ENCODE measurements at places on chromosomes 5 and 9. TPM values are rescaled to one million over a fixed set of nuclear protein-coding genes. Genes with fewer than 3 reads are reported as not detected.

Gene PCDHA4
- total RNA-seq = 17.2 TPM

Gene RUFY1
- total RNA-seq = 34.5 TPM

Gene ARID3C
- 0.45 TPM for total RNA-seq

DNA sequence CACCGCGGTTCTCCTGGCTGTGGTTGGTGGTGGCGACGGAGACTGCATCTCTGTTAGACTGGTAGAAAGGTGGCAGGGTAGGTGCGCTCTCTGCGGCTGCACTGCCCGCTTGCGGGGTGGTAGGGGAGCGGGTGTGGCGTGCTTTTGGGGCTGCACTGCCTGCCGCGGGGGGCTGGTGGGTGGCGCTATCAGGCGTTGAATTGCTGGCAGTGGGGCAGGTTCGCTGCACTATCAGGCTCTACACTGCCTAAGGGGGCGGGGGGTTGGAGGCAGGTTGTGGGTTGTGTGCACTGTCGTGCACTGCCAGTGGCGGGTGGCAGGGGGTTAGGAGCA lies 21.0 kb upstream of the TRIM52 start:
- no peak for DNase-seq

- no peak for DNase-seq
Measured at GRCh38 chr5:123756318-123756665, 244.3 kb downstream of the CSNK1G3 start.

DNA sequence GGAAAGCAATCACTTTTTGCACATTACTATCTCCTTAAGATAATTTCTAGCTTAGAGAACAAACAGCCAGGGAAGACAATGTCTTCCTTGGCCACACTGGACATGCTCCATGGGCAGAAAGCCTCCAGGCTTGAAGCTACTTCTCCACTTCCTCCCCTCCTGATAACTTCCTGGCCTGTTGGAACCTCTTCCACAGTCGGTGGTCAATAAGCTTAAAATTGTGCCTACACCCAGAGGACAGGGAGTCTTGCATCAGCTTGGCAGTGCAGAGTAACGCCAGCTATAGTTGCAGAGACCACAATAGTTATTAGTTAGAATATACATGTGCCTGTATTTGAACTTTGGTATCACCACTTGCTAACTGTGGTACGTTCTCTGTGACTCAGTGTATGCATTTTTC lies 58.1 kb upstream of the ABCA1 start:
- DNase-seq = no peak

- DNase-seq = no peak
Measured at GRCh38 chr5:24703934-24704333, 59.2 kb upstream of the CDH10 start.

Gene OR1J2
- total RNA-seq = not detected

Gene FBN2
- total RNA-seq = 20.1 TPM

GRCh38 chr9:16449076-16449730 lies 421.3 kb downstream of the BNC2 start:
- DNase-seq = no peak

DNA sequence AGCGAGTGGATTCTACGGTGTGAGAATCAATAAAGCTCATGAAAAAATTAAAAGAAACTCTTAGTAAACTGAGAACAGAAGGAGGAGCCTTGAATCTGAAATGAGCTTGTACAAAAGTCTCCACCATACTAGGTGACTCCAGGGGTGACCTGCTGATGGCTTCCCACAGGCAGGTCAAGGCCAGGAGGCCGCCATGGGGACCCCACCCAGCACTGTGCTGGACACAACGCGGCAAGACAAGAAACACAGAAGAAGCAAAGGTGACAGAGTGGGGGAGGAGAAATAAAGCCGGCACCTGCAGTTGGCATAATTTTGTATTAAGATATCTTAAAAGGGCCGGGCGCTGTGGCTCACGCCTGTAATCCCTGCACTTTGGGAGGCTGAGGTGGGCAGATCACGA lies 12.1 kb upstream of the SLC6A19 start:
- no peak for DNase-seq

DNA sequence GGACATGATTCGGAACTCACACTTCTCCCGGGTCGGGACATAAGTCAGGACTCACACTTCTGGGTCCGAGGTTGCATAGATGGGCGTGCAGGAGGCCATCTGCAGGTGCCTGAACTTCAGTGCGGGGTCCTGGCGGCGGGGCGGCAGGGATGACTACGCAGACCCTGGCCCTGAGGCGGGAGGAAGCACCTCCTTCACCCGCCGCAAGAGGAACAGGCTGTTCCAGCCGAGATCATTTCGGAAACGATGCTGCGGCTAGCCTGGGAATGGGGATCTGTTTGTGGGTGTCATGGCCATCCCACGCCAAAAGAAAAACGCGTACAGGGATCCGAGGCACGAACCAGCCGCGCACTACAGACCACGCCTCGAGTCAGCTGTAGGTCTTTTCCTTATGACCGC lies 196.6 kb downstream of the TTLL11 start:
- DNase-seq = no peak

GRCh38 chr9:129007035-129007765 lies 20.9 kb downstream of the SH3GLB2 start:
- no peak for DNase-seq

GRCh38 chr5:76689321-76690036 lies 26.4 kb upstream of the F2R start:
- DNase-seq = no peak

DNA sequence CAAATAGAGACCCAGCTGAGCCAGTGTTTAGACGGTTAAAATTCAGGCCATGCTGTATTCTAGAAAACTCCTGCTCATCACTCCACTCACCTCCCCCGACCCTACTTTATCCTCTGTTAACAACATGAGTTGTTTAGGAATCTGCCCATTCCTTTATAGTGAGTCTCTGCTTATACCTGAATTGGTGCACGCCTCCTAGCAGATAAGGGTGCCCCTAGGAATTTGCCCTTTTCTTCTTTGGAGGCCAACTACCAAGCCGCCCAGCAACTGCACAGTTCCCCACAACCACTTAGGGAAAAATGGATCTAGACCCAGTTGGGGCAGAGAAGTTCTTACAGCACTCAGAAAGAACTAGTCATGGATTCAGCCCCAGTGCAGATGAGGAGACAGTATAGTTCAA lies 102.3 kb downstream of the MAMDC2 start:
- DNase-seq = no peak

DNA sequence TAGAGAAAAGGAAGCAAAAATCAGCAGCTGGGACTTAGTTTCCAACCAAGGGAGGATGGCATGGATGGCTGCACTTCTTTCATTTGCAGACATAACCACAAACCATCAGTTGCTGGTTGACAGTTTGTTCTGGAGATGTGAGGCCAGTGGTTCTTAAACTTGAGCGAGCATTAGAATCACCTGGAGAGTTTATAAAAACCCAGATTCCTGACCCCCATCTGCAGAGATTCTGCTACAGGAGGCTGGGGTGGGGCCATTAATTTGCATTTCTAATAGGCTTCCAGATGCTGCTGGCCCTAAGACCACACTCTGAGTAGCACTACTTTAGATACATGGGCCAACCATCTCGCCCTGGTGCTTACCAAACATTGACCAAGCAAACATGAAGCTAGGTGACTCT lies 60.8 kb downstream of the MARCHF3 start:
- DNase-seq = no peak

Gene PAEP
- total RNA-seq = not detected

Gene PCDHGA11
- 29.1 TPM for total RNA-seq

Gene CCL21
- total RNA-seq = not detected

- no peak for DNase-seq
Measured at GRCh38 chr5:154652746-154653417, 102.3 kb upstream of the LARP1 start.

- DNase-seq = no peak
Measured at GRCh38 chr5:160929360-160929759, 77.3 kb upstream of the ATP10B start.

GRCh38 chr5:72206994-72207393 lies 99.7 kb downstream of the MAP1B start:
- DNase-seq = no peak

GRCh38 chr9:122315534-122315933 lies 50.9 kb downstream of the MRRF start:
- no peak for DNase-seq

DNA sequence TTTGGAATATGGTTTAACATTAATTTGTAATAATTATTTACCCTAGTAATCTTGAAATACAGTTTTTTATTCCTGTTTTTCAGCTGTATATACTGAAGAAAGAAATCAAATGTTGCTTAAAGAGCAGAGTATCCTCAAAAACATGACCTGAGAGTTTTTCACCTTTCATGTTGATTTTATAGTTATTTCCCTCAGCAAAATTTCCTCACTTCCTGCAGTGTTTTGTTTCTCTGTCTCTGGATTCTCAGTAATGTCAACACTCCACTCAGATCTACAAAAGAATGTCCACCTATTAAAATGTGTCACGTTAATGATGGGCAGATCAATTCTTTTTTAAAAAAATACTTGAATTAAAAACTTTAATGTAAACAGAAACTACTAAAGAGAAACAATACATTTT lies 398.3 kb downstream of the ANXA1 start:
- DNase-seq = no peak

GRCh38 chr5:151476016-151476415 lies 28.6 kb downstream of the SLC36A1 start:
- DNase-seq = peak; percentile 73

GRCh38 chr5:125012727-125013451 lies 266.4 kb upstream of the ZNF608 start:
- DNase-seq = no peak
